ENCODE measurements at places on chromosomes 5 and 9.

GRCh38 chr5:1728846-1729245 lies 70.8 kb downstream of the MRPL36 start:
- no peak for DNase-seq

DNA sequence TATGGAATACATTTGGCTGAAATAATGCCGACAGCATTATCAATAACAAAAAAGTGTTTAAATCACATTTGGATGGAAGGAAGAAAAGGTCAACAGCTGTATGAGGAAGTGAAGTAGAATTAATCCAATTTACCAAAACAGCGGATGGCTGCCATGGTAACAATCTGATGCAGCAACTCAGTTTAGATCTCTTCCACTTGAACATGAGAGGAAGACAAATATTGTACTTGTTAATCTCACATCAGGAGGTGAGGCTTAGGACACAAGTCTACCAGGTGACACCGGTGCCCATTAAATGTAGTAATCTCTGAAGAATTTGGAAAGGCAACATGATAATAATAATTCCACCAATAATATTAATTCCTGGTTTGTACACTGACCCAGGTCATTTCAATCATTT lies 2.4 kb downstream of the RASEF start:
- DNase-seq = no peak

DNA sequence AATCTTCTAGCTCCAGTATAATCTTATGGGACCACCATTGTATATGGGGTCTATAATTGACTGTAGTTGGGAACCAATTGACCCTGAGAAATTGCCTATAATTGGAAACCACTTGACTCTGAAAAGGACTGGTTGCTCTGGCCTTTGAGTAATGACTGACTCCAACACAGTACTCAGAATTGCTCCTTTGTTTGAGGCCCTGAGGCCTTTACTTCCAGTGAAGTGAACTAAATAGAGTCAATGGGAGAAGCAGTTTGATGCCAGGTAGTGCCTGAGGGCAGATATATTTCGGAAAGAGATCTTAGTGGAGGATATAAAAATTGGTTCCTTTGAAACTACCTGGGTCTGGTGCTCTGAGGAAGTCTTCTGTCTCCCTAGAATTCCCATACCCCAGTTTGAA lies 16.0 kb upstream of the TMEM171 start:
- DNase-seq = no peak

DNA sequence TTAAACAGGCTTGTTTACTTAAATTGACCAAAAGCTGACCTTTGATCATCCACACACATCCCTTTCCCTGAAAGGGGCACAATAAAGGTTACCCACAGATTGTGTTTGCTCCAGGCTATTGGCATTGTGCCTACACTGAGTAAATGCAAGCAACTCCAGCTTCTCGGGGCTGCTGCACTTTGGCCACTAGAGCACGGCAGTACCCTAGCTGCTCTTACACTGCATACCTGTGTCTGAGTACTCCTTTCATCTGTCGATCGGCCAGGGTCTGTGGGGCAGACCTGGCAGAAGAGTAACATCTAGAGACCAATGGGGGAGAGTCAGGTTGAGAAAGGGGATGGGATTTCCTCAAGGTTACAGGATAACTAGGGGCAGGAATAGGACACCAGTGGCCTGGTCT lies 281.9 kb upstream of the NMUR2 start:
- no peak for DNase-seq

GRCh38 chr5:127086589-127086988 lies 13.3 kb upstream of the C5orf63 start:
- no peak for DNase-seq

DNA sequence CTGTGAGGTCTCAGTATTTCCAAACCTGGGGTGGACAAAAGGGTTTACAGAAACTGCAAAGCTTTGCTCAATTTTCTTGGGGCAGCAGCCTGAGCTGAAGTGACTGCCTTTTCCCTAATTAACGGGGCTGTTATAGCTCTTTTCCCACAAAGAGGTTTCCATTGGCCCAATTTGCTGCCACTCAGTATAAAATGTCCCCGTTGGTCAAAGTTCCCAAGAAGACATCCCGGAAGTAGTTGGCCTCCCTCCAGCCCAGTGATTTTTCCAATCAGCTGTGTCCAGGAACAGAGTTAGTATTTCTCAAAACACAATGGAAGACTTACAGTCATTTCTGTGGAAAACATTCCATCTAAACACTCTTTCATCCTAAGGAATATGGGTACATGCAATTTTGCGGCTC lies 643.6 kb downstream of the ACTL7B start:
- DNase-seq = no peak

DNA sequence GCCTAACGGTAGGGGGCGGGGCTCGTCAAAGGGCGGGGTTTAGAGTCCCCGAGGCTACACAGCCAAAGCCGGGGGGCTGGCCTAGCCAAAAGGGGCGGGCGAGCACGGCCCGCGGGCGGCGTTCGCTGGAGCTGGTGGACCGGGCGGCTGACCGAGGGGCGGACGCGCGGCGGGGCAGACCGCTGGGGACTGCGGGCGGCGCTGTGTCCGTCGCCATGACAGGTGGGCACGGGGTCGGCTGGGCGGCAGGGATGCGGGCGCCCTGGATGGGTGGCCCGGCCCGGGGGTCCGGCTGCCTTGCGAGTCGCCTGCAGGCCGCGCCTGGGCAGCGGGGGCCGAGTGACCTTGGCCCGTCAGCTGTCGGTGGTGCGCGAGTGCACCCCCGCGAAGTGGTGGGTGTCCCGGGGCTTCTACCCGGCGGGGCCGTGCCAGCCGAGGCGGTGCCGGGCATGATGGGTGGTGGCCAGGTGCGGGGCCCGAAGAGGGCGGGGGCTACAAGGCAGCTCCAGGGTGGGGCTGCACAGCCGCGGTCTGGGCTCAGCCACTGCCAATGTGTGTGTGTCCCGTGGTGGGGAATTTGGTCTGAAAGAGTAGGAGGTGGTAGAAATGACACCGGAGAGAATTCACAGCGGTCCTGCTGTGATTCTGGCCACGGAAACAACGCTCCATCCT lies at the start of gene CARD19:
Gene CARD19, plus strand, starts transcription at position 87 of the 672 bp plus-strand sequence. Its CDS starts 129 bp downstream, at position 216.
- no peak for DNase-seq

- DNase-seq = peak; percentile 97
Observed at GRCh38 chr9:128098297-128099230, 29.0 kb downstream of the PTGES2 start.

DNA sequence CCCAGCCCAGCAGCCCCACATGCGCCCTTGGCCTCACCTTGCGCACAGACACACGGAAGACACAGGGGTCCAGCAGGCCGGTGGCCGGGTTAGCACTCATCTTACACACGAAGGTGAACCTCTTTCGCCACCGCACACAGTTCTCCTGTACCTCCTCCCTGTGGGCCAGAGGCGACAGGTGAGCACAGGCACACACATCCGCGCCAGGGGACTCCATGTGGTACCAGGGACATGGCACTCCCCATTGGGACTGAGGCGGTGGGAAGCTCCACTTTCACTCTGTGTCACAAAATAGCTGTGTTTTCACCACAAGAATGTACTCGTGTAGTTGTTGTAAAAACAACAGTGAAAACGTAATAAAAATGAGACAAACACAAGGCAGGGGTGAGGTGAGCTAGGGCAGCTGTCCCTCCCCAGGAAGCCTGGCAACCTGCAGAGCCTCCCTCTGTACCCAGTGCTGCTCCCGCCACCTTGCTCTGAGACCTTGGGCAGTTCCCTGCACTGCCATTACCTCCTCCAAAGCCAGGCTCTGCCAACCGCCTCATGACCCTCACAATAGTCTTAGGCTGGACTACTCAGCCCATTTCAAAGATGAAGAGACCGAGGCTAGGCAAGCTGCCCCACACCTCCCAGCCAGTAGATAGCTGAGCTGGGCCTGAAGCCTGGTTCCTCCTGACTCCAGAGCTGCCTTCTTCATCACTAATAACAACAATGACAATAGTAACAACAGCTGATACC lies 16.3 kb upstream of the DPM2 start:
- DNase-seq = no peak

GRCh38 chr5:19534751-19535150 lies 453.2 kb downstream of the CDH18 start:
- DNase-seq = no peak

GRCh38 chr9:132585954-132586829 lies 3.8 kb downstream of the BARHL1 start:
- DNase-seq = no peak

GRCh38 chr5:142845954-142846398 lies 75.8 kb downstream of the ARHGAP26 start:
- no peak for DNase-seq

DNA sequence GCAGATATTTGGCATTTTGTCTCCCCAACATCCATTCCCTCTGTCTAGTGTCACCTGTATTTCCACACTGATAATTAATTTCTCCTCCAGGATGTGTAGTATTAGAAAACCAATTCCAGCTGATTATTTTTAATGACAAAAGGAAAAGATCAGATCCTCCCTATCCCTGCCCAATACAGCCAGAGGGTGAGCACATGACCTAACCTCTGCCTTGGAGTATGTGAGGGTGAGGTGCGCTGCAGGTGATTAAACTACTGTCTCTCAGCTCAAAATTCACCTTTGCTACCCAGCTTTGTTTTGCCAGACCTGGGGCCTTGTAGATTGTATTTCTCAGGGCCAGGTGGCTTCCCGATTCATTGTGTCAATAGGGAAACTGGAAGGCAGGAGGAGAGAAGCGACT lies 402.1 kb downstream of the PRELID2 start:
- no peak for DNase-seq

- peak; percentile 34 for DNase-seq
Observed at GRCh38 chr9:36728651-36729520, 156.2 kb downstream of the MELK start.

DNA sequence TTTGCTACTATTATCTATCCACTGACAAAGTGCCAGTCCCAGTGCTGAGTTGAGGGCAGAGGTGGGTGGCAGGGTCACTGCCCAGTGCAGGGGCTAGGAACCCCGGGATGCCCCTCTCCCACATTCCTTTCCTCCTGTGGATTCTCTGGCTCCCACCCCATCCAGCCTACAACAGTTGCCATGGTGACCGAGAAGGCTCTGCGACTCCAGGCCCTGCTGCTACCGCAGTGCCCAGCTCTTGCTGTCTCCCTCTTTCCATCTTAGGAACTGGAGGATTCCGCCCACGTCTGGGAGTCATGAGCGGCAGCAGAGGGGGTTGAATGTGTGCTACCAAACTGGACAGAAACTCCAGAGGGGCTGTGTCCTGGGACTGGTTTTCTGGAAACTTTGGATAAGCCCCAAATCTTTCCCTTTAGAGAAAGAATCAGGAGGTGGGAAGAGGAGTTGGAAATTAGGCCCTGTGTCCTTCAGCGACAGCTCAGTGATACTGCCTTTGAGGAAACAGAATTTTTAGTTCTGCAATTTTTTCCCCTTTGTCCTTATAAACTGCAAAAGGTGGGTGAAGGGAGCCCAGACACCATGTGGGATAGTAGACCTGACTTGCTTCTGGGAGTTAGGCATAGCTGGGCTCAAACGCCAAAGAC lies 20.7 kb upstream of the C5orf47 start:
- no peak for DNase-seq

All from amniotic stem cell (primary cell).